ENCODE measurements at places on chromosomes 3 and 15.

DNA sequence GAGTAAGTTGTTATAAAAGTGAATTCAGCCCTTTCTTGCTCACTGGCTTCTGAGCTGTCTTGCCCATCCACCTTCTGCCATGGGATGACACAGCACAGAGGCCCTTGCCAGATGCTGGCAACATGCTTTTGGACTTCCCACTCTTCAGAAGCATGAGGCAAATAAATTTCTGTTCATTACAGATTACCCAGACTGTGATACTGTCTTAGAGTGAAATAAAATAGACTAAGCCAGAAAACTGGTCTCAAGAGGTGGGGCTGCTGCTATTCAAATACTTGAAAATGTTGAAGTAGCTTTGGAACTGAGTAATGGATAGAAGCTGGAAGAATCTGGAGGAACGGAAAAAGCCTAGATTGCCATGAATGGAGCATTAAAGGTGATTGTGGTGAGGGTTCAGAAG, 170.4 kb downstream of the ZMAT3 start:
- no peak for DNase-seq

DNA sequence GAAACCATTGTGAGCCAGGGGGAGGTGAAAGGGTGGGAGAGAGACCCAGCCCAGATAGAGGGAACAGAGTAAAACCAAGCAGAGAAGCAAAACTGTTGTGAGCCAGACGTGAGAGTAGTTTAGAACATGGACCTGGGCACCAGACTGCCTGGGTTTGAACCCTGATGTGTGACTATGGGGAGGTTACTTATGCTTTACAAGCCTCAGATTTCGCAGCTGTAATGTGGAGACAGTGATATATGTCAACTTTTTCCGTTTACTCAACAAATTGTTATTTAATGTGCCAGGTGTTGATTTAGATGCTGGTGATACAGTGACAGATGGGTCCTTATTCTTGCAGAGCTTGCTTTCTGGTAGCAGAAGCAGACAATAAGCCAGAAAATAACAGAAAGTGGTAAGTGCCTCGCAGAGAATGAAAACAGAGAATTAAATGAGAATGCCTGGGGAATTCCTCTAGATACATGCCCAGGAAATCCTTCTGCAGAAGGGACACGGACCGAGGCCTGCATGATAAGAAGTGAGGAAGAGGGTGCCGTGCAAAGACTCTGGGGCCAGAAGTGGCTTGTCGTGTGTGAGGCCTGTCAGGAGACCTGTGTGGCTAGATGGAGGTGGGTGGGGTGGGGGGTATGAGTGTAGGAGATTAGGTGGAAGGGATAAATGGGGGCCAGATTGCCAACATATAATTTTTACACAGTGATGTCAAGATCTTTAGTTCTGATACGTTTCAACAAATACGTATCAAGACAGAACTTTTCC, 15.0 kb downstream of the KAT2B start:
- peak; percentile 32 for DNase-seq

- no peak for DNase-seq
These were observed 103.8 kb upstream of the LIPC start for GRCh38 chr15:58327958-58328357.

- no peak for DNase-seq
These were observed 322.5 kb downstream of the MAGI1 start for GRCh38 chr3:65716071-65716751.

GRCh38 chr3:152096280-152096906, 172.3 kb upstream of the MBNL1 start:
- DNase-seq = no peak

GRCh38 chr3:138948371-138949001, 1.5 kb downstream of the FOXL2NB start:
- no peak for DNase-seq

GRCh38 chr3:129486664-129487035, 41.8 kb upstream of the RHO start:
- no peak for DNase-seq

DNA sequence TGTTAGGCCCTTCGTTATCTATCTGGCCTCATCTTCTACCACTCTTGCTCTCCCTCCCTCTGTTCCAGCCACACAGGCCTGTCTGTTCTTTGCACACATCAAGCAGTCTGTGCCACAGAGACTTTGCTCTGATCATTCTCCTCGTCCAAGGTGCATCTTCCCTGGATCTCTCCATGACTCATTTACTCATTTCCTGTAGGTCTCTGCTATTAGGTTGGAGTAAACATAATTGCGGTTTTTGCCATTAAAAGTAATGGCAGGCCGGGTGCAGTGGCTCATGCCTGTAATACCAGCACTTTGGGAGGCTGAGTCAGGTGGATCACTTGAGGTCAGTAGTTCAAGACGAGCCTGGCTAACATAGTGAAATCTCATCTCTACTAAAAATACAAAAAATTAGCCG, 9.5 kb upstream of the C3orf49 start:
- DNase-seq = no peak

GRCh38 chr15:74723754-74724334, 1.5 kb downstream of the CYP1A1 start:
- peak; percentile 66 for DNase-seq

- DNase-seq = no peak
These were observed 178.7 kb downstream of the THRB start for GRCh38 chr3:24315971-24316370.

DNA sequence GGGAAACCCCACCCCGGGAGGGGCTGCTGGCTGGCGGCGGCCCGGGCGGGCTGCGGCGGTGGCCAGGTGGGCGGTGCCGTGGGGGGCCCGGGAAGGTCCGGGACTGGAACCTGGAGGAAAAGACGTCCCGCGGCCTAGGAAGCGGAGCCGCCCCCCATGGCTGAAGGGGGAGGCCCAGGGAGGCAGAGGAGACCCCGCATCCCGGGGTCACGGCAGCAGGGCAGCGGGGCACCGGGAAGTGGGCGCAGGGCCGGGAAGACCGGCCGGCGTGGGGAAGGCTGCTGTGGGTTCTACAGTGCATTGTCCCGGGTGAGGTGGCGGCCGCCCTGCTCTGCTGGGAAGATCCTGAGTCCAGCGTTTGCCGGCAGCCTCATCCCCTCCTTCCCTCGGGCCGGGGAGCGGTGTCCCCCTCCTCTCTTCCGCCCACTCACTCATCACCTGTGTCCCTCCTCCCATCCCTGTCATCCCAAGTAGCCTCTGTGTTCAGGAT, 525 bp upstream of the FSTL1 start:
- no peak for DNase-seq

- DNase-seq = no peak
These were observed 517.4 kb downstream of the TUSC7 start for GRCh38 chr3:117226932-117227331.

DNA sequence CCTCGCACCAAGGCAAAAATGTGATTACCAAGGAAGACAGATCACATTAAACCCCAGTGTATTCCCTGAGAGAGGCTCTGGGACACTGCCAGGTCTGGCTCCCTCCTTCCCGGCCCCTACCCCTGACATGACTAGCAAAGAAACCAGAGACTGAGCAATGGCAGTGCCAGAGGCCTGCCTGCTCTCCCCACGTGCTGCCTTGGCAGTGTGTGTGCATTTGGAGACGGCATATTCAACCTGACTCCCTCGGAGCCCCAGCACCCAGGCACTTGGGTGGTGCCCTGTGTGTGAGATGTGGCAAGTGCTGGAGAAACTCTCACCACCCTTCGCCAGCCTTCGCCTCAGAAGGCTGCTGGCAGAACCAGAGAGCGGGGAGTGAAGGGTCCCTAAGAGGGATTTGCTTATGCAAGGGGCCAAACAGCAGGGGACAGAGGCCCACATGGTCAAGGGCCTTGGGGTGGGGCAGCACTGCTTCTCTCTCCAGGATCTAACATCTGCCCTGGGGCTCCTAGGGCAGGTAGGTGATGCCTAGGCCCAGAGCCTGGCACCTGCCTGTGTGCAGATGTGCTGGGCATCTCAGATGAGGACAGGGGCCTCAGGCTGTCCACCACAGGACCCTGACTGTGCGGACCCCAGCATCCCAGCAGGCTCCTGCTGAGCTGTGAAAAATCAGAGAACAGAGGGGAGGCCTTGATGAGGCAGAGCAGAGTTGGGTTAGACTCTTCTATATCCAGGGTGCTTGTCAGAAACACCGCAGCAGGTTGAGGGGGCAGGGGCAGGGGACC, 23.6 kb upstream of the PLXNA1 start:
- no peak for DNase-seq

- no peak for DNase-seq
These were observed 33.2 kb upstream of the SPPL2A start for GRCh38 chr15:50798684-50799083.

DNA sequence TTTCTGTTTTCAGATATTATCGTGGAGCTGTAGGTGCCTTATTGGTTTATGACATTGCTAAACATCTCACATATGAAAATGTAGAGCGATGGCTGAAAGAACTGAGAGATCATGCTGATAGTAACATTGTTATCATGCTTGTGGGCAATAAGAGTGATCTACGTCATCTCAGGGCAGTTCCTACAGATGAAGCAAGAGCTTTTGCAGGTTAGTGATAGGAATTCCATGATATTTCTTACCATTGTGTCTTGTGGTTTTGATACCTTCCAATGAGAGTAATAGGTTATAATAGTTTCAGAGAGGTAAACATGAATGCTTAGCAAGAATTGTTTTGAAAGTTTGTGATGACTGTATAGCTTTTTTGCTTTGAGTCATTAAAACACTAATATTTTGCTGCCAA, 8.5 kb downstream of the RAB11A start:
- no peak for DNase-seq

DNA sequence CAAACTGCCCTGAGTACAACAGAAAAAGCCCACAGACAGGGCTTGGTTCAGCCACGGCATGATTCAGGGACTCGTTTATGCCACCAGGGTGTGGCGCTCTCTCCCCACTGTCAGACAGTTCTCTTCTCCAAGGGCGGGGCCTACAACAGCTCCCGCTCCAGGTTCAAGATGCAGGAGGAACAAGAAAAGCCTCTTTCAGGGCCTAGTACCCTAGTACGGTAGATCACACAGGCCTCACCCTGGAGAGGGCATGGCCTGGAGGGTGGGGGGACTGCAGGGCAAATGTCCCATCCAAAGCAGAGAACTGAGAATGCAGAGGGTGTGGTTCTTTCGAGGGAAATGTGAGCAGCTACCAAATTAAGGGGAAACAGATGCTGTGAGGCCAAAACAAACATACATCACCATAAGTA, 12.0 kb downstream of the MESD start:
- DNase-seq = peak; percentile 47

GRCh38 chr3:23720885-23721284, 84.9 kb upstream of the UBE2E1 start:
- no peak for DNase-seq

DNA sequence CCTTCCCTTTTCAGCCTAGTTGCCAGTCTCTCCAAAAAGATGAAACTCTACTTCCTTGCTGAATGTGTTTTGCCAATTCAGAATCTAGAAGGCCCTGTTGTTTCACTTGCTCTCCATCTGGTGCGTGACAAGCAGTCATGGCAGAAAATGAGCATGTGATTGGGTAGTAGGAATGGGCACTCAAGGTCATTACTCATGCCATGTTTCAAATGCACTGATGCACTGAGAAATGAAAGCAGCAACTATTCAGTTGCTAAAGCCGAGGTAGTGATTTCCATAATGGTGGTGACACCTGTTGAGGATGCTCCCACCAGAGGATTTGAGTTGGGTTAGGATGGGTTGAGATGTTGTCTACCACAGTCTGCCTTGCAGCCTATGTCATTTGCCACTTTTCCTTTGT, 12.7 kb downstream of the ZBTB38 start:
- DNase-seq = no peak

DNA sequence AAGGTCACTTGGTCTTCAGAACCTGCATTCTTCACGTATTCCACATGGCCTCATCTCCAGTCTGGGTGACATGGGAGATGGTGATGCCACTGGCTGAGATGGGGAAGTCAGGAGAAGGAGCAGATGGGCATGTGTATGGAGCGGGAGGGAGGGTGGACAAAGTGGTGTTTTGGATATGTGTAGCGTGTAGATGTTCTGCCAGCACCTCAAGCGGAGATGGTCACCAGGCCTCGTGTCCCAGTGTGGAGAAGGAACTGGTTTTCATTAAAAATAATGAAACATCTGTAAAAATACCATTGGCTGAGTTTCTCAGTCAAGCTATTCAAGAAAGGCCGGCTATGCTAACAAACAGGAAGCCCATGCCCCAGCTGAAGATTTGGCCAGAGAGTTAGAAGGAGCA, 26.2 kb downstream of the LARP6 start:
- DNase-seq = no peak

- DNase-seq = peak; percentile 85
These were observed 790 bp downstream of the LAMP3 start for GRCh38 chr3:183161552-183162336.

- DNase-seq = no peak
These were observed 43.2 kb downstream of the CRTC3 start for GRCh38 chr15:90572893-90573292.

- peak; percentile 17 for DNase-seq
These were observed 24.3 kb downstream of the CACNA2D3 start for GRCh38 chr3:54146506-54147239.

GRCh38 chr3:52145736-52146110, 8.5 kb downstream of the POC1A start:
- no peak for DNase-seq

DNA sequence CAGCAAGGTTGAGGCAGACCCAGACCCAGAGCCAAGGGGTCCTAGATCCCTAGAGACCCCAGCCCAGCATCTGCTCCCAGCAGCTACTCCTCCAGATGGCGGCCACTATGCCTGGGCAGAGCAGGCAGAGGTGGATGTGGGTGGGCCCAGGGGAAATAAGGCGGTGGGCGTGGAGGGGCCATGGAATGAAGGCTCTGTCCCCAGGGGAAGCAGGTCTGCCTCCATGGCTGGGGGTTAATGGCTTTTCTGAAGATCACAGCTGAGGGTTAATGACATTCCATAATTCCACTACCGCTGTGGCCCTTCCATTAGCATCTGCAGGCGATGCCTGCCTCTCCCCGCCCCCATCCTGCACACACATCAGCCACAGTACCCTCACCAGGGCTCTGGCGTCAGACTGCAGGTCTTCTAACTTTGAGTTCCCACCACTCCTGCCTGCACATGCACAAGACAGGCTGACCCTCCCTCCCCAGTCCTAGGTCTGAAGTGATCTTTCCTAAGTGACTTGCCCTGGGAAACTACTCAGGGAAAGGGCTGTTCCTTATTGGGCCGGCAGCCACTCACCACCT, 41.2 kb downstream of the CCDC33 start:
- DNase-seq = no peak

- DNase-seq = peak; percentile 1
These were observed 89.5 kb upstream of the MANF start for GRCh38 chr3:51295625-51296024.

- no peak for DNase-seq
These were observed at the start of gene TM6SF1 for GRCh38 chr15:83106994-83107840. TM6SF1 (plus strand) TSS chr15:83107645; CDS start chr15:83107681, 36 bp downstream.

DNA sequence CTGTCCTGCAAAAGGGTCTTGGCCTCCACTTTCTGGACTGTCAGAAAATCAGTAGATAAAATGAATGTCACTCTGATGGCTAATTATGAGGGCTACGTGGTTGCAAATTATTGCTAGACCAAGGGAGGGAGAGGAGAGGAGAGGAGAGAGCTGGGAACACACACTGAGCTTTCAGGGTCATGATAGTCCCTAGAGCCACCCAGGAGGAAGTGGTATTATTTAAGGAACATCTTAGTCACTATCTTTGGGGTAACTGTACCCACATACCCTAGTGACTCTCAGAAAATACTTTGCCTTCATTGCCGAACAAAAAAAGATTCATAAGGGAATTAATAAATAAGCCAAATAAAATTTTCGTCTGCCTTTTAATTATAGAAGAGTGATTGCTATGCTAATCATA, 642.3 kb upstream of the CFAP20DC start:
- no peak for DNase-seq

Measured in NAMALWA (cell line).